Activated naive CD8-positive, alpha-beta T cell treated with anti-CD3 and anti-CD28 coated beads, Interleukin-2, amount 10 ng/mL, durations not matched to agents 7 days and 5 days (primary cell): ENCODE measurements at places on chromosomes 7 and 10.

DNA sequence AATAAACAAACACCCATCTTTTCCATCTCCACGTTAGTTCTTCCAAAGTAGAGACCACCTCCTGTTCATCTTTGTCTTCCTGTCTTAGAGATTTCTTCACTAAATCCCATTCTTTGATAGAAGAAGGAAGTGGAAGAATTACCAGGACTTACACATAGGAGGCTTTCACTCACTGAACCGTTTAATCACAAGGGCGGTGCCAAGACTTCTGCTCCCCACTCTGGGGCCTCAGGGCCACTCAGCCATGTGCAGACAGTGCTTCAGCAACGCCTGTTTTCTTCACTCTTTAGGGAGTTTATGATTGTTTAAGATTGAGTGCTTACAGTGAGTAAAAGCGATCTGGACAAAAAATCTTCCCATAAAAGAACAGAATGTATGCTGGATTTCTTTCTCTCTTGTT is 63.9 kb upstream of the SORCS3 start:
- no peak for DNase-seq

DNA sequence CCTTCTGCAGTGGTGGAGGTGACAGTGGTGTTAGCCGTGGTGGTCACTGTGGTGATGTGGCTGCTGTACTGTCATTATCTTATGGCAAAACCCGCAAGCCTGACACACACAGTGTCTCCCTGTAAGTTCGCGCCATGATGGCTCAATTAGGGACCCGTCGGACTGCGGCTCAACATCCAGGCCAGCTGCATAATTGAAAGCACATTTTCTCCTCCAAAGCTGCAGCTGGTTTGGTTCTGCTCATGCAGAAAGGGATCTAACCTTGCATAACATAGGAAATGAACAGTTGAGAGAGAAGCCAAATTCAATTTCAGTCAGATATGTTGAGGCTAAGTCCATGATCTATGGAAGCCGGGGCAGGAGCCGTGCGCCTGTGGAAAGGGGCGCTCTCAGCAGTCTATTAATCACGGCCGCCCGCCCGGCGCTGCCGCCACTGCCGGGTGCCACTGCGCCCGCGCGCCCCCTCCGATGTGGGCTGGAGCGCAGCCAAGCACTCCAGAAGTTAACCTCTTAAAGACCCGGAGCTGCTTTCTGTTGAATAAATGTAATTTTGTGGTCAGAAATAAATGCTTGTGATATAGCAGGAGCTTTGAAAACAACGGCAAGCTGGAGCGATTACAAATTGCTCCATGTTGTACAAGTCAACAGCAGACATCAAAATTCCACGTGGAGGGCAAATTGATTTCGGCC is 227.7 kb downstream of the CUX1 start:
- no peak for DNase-seq

DNA sequence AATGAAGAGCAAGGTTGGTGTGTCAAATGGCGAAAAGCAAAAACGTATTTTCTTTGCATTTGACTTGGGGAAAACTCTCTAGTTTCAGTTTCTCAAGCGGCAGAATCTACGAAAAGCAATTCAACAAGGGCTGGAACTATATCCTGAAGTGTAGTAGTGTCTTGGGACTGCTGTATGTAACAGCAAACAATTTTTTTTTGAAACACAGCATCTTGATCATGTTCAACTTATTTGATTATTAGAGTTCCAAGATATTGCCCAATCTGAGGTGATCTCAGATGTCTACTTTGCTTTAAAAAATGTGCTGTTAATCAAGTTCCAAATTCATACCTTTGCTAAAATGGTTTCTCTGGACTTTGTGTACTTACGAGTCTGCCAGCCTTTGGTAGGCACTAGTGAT is 120.6 kb downstream of the ZWINT start:
- no peak for DNase-seq

DNA sequence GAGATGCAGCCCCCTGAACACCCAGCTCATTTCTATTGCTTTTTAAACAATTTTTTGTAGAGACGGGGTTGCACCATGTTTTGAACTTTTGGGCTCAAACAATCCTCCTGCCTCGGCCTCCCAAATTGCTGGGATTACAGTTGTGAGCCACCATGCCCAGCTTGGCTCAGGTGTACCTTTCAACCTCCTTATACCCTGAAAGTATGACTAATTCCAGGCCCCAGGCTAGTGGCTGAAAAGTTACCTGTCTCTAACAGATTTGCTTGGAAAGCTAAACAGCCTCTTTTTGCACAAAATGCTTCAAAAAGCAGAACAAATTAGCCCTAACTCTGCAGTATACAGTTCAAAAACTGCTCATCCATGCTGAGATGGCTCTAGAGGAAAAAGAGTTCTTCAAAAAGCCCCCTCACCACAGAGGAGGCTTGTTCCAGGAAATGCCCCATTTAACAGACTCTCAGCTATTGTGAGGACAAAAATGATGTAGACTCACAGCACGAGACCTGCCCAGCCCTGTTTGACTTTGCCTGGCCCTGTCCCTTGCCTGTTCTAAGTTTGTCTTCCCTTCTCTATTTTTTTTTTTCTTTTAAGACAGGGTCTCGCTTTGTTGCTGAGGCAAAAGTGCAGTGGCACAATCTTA is 13.4 kb upstream of the AP1S1 start:
- no peak for DNase-seq
